ENCODE measurements at places on chromosomes 2 and 18.

GRCh38 chr2:152462120-152462519 lies 127.1 kb downstream of the FMNL2 start:
- DNase-seq, result no peak

DNA sequence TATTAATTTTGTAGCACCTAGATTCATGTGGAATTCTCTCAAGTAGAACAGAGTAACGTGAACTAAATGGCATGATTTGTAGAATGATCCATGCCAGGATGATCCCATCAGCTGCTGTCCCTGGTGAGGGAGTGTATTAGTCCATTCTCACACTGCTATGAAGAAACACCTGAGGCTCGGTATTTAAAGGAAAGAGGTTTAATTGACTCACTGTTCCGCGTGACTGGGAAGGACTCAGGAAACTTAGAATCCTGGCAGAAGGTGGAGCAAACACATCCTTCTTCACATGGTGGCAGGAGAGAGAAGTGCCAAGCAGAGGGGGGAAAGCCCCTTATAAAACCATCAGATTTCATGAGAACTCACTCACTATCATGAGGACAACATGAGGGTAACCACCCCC lies 312.6 kb downstream of the PTPRM start:
- no peak for DNase-seq

DNA sequence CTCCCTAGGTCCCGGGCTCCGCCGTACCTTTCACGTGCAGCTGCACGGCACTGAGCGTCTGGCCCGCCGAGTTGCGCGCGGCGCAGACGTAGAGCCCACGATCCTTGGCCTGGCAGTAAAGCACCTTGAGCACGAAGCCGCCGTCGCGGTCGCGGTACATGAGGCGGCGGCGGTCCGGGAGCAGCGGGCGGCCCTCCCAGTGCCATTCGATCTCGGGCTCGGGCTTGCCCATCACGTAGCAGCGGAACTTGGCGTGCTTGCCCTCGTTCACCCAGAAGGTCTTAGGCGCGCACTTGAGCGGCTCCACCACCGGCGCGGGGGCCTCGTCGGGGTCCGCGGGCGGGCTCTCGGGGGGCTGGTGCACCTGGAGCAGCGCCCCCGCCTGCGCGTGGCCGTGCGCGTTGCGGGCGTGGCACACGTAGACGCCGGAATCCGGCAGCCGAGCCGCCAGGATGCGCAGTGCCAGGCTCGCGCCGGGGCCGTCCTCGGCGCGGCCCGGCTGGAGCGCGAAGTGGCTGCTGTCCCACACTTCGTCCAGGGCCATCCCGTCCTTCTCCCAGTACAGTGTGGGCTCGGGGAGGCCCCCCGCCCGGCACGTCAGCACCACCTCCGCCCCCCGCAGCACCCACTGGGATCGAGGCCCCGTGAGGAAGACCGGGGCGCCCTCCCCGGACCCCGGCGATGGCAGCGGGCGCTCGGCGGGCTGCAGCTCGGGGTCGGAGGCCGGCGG lies 980 bp downstream of the OBSL1 start:
- DNase-seq, result no peak

DNA sequence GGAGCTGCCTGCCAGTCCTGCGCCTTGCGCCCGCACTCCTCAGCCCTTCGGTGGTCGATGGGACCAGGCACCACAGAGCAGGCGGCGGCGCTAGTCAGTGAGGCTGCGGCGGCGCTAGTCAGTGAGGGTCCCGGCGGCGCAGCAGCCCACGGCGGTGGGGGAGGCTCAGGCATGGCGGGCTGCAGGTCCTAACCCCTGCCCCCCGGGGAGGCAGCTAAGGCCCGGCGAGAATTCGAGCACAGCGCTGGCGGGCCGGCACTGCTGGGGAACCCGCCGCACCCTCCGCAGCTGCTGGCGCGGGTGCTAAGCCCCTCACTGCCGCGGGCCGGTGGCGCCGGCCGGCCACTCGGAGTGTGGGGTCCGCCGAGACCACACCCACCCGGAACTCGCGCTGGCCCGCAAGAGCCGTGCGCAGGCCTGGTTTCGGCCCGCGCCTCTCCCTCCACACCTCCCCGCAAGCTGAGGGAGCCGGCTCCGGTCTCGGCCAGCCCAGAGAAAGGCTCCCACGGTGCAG lies 867.4 kb downstream of the DSC3 start:
- DNase-seq, result no peak

- no peak for DNase-seq
These were observed 64.4 kb upstream of the NRP2 start for GRCh38 chr2:205617905-205618304.

GRCh38 chr2:205744074-205744591 lies 61.8 kb downstream of the NRP2 start:
- DNase-seq, result no peak

GRCh38 chr2:33366473-33366872 lies 110.0 kb upstream of the RASGRP3 start:
- no peak for DNase-seq

- no peak for DNase-seq
These were observed 286.4 kb upstream of the LRRTM4 start for GRCh38 chr2:77808599-77808998.

- DNase-seq, result no peak
These were observed 50.8 kb downstream of the RTTN start for GRCh38 chr18:70154591-70155194.

DNA sequence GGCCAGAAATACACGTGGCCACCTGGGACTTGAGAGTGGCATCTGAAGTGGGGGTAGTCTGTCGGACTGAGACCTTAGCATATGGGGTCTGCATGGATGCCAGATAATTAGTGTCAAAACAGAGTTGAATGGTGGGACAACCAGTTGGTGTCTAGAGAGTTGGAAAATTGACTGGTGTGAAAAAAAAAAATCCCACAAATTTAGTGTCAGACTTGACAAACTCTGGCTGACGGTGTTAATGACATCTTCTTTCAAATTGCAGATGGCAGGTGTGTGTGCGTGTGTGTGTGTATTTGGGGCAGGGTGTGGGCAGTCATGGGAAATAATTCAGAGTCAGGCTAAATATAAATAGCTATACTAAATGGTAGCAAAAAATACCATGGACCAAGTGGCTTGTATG lies 365.4 kb upstream of the RGPD4 start:
- DNase-seq, result no peak

GRCh38 chr2:113872201-113872600 lies 17.7 kb upstream of the ACTR3 start:
- no peak for DNase-seq

- DNase-seq, result no peak
These were observed 994 bp downstream of the KLHL41 start for GRCh38 chr2:169510496-169510895.

- no peak for DNase-seq
These were observed 915.4 kb downstream of the TSN start for GRCh38 chr2:122670897-122671296.

DNA sequence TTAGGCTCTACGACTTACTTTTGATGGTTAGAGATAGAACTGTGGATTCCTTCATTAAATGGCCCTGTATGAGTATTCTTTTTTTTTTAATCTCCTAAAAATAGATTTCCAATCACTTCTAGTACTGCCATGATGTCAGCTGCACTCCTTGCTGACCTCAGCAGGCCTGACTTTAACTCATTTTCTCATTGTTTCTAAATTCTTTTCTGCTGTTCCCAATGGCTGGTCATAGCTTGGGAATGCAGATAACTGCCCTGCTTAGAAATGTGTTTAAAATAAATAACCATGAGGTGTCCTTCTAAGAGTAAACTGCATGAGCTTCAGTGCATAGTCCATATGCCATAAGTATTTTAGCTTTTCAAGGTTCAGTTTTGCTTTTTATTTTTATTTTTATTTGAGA lies 15.7 kb downstream of the CCDC85A start:
- no peak for DNase-seq

DNA sequence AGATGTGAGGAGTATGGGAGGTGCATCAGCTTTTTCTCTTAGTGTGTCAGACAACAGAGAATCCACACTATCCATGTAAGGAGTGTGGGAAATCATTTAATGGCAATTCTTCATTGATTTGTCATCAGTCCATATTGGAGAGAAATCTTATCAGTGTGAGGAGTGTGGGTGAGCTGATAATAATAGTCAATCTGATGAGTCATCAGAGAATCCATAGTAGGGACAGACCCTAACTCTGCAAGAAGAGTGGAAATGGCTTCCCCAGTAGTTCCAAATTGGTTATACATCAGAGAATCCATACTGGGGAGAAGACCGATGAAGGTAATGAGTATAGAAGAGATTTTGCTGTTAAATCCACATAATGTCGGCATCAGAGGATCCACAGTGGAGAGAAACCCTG lies 150.5 kb upstream of the THUMPD2 start:
- DNase-seq, result no peak

DNA sequence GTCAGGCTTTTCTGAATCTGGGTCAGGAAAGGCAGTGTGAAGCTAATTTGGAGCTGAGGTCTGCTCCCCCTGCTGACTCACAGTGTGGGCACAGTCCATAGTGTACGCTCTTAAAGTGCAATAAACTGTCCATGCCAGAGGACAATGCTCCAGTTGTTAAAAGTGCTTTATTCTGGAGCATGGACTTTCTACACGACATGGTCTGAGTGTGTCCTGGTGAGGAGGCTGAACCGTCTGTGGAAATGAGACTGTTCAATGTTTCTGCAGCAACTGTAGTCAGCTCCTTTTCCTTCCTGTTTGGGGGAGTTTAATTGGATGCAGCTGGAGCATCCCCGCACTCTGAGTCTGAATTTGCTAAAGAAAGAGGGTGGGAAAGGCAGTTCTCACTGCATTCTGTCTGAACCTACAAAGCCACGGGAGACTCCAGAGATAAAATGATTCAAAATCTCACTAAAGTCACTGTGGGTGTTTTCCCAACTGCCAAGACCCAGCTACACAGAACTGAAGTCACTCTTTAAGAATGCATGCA lies 110.2 kb upstream of the TRIB2 start:
- no peak for DNase-seq

- DNase-seq, result no peak
These were observed 318.5 kb downstream of the GRB14 start for GRCh38 chr2:164302786-164303185.

DNA sequence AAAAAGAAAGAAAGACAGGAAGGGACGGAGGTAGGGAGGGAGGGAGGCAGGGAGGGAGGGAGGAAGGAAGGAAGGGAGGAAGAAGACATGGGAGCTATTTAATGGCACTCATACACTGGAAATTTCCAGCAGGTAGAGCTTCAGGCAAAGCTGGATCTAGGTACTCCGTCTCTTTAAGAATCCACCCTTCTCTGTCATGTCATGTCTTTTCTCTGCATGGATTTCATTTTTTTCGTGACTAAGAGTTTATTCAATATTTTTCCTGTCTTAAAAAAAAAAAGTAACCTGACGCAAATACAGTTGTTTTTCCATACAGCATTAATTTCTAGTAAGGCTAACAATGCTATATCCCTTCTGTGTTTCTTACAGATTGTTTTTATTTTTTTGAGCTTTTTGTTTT lies 56.3 kb upstream of the MCFD2 start:
- no peak for DNase-seq

DNA sequence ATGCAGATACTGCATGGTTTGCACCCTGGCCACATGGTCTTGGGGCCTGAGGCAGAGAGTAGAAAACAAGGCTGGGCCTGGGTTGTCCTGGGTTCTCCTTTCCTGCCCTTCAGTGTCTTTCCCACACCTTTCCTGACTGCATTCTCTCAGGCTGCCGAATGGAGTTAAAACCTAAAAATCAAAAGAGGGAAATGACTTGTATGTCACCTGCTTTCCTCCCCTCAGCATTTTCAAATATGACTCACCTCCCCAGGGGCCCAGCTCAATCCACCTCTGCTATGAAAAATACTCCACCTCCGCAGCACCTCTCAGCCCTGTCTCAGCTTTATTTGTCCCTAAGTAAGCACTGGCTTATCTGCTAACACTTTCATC lies 457.8 kb upstream of the MEX3C start:
- DNase-seq, result no peak

- no peak for DNase-seq
These were observed 24.6 kb downstream of the PRKRA start for GRCh38 chr2:178426388-178426787.

- no peak for DNase-seq
These were observed 604.9 kb upstream of the CDH2 start for GRCh38 chr18:28781616-28782362.

- no peak for DNase-seq
These were observed 365.7 kb upstream of the FANCL start for GRCh38 chr2:58606799-58607198.

GRCh38 chr2:106642679-106643078 lies 155.5 kb downstream of the CD8B2 start:
- DNase-seq, result no peak

DNA sequence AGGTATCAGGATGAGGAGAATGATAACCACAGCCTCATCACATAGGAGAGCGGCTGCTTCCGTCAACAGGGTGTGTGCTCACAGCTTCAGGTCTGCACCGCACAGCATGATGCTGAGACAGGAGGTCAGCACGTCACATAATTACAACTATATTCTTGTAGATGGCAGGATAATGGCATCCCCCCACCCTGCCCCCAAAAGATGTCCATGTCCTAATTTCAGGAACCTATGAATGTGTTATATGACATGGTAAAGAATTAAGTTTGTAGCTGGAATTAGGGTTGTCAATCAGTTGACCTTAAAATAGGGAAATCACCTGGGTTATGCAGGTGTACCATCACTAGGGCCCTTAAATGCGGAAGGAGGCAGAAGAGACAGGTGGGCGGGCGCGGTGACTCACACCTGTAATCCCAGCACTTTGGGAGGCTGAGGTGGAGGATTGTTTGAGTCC lies 73.9 kb downstream of the ARL4C start:
- DNase-seq, result peak; percentile 74

DNA sequence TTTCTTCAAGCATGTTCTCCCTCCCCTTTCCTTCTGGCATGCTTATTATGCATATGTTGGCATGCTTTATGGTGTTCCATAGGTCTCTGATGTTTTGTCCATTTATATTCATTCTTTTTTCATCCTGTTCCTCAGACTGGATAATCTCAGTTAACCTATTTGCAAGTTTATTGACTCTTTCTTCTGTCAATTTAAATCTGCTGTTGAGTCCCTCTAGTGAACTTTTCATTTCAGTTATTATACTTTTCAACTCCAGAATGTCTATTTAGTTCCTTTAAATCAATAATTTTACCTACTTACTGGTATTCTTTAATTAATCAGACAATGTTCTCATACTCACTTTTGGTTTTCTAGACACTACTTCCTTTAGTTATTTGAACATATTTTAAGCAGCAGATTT lies 101.2 kb downstream of the GALNT14 start:
- DNase-seq, result no peak

GRCh38 chr18:3401669-3402620 lies 48.0 kb upstream of the TGIF1 start:
- no peak for DNase-seq

- DNase-seq, result no peak
These were observed 75.9 kb downstream of the DNMT3A start for GRCh38 chr2:25265802-25266201.

- DNase-seq, result no peak
These were observed 98.6 kb downstream of the CDH2 start for GRCh38 chr18:28078298-28078697.

Measured in activated CD4-positive, alpha-beta T cell treated with anti-CD3 and anti-CD28 coated beads, Interleukin-2, amount 10 ng/mL, durations not matched to agents 7 days and 5 days (primary cell).